ENCODE measurements at places on chromosomes 11 and 22. TPM values are rescaled to one million over a fixed set of nuclear protein-coding genes. Genes with fewer than 3 reads are reported as not detected.

Gene CATSPERZ
- total RNA-seq: not detected

Gene BARX2
- total RNA-seq: not detected

- DNase-seq: no peak
These were observed 135.3 kb downstream of the KIF18A start for GRCh38 chr11:27972522-27973170.

DNA sequence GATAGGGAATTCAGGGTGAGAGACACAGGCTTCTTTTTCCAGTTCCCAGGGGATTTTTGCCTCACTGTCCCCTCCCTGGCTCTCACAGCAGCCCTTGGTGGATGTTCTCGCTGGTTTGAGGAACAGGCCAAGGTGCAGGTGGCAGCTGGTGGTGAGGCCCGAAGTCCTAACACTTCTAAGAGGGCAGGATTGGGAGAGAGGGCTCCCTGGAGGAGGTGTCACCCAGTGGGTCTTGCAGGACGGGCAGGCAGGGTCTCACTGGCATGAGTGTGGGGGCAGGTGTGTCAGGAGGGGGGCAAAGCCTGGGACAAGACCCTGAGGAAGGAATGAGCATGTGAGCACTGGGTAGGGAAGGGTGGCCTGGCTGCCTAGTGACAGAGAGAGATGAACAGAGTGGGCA lies 9.2 kb downstream of the ADORA2A start:
- no peak for DNase-seq

DNA sequence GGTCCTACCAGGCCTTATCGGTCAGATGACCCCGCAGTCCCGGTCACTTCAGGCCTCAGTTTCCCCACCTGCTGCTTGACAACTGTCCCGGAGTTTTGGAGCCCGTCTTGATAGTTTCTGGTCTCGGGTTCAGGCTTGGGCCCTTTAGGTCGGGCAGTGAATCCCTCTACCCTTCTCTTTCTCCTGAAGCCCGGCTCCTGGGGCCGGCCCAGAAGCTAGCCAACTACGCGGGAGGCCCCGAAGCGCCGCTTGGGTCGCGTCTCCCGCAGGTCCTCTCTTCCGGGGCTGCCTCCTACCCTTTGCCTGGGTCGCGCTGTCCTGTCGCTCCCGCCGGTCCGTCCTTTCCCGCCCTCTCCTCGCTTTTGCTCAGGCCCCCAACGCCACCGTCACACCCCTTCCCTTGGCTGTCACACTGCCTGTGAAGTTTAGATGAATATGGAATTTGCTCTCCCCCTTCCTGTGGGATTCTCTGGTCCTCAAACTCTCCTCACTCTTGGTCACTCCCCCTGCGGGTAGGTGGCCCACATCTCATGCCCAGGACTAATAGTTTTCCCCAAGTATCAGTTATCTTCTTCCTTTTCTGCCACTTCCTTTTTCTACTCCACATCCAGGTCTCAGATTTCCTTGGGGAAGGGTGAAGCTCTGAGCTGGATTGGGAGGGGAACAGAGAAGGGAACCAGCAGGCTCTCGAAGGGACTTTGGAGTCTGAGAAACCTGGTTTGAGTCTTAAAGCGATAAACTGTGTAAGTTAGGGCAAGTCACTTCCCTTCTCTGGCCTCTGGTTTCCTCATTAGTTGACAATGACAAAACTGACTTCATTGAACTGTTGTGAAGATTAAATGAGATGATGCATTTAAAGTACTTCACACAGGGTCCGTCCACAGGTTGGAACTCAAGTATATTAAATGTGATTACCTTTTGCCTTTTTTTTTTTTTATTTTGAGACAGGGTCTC lies 790 bp downstream of the RAB1B start:
- no peak for DNase-seq

GRCh38 chr22:10778296-10778814 lies 4749.6 kb upstream of the OR11H1 start:
- DNase-seq: no peak

Data from CD8-positive, alpha-beta memory T cell (primary cell).